ENCODE measurements at places on chromosomes 7 and 10. TPM values are rescaled to one million over a fixed set of nuclear protein-coding genes. Genes with fewer than 3 reads are reported as not detected.

ADRA2A gene
- total RNA-seq = not detected

GRCh38 chr10:33187427-33187999 lies 147.0 kb downstream of the NRP1 start:
- no peak for DNase-seq

GRCh38 chr10:129717816-129718547 lies 246.1 kb downstream of the EBF3 start:
- DNase-seq = no peak

- DNase-seq = no peak
Measured at GRCh38 chr7:31051598-31052486, at the start of gene ADCYAP1R1. Gene ADCYAP1R1, plus strand, starts transcription at chr7:31052308. Its CDS starts 10,957 bp downstream, at chr7:31063265.

Measured in kidney epithelial cell (primary cell).